ENCODE measurements at places on chromosomes 7 and 10. TPM values are rescaled to one million over a fixed set of nuclear protein-coding genes. Genes with fewer than 3 reads are reported as not detected.

- H3K4me1 ChIP-seq: peaks cover 3% of the 10 kb centered on the region
- H3K4me3 ChIP-seq: no peak overlapping the region
- no peaks in the 10 kb centered on the region for H3K36me3 ChIP-seq
- H3K27ac ChIP-seq: no peak overlapping the region
These were observed 59.0 kb downstream of the ZMYND11 start for GRCh38 chr10:194281-194680.

DNA sequence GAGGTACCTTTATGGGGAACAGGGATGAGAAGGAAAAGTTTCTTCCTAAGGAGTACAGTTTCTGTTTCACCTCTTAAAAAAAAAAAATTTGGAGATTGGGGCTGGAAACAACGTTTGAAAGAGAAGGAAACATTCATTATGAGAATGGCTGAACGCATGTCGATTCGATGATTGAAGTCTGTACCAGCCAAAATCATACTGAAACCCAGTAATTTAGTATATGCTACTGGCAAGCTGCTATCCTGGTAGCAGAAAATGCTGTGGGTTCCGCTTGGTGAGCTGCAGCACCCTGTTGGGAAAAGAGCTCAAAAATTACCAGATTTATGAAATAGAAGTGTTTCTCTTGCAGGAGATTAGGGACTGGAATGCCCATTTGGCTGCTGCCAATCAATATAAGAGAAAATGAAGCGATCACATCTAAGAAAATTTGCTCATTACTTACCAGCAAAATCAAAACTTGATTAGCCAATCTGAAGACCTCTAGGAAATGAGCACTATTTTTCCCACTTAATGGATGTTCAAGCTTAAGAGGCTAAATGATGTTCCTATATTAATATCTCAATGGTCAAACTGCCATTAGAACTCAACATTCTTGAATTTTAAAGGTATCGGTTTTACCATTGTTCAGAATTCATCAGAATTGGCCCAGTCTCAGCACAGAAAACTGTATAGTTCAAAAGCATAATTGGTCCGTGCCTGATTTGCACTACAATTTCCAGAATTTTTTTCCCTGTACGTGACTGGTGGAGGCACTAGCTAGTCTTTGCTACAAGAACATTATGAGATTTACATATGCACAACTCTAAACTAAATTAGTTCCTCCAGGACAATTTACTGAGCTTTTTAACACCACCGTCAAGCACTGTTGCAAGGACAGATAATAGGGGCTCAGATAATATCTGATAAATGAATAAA, 1.2 kb upstream of the ITGB1 start:
- peaks cover 29% of the 10 kb centered on the region for H3K4me1 ChIP-seq
- DNase-seq: no peak
- H3K4me3 ChIP-seq: peak overlapping the region; percentile 81

The COL17A1 gene
- total RNA-seq: 7.5 TPM

The FEZF1 gene
- not detected for total RNA-seq

The VIPR2 gene
- total RNA-seq: 2.8 TPM

- H3K4me3 ChIP-seq: no peak overlapping the region
- DNase-seq: no peak
- no peak overlapping the region for H3K27ac ChIP-seq
- H3K36me3 ChIP-seq: no peaks in the 10 kb centered on the region
These were observed 137.1 kb downstream of the SLC25A13 start for GRCh38 chr7:96184783-96185182.

GRCh38 chr7:1961701-1962276, 271.0 kb downstream of the MAD1L1 start:
- H3K36me3 ChIP-seq: no peaks in the 10 kb centered on the region
- no peaks in the 10 kb centered on the region for H3K4me1 ChIP-seq
- H3K4me3 ChIP-seq: no peak overlapping the region
- no peaks in the 10 kb centered on the region for H3K27me3 ChIP-seq

DNA sequence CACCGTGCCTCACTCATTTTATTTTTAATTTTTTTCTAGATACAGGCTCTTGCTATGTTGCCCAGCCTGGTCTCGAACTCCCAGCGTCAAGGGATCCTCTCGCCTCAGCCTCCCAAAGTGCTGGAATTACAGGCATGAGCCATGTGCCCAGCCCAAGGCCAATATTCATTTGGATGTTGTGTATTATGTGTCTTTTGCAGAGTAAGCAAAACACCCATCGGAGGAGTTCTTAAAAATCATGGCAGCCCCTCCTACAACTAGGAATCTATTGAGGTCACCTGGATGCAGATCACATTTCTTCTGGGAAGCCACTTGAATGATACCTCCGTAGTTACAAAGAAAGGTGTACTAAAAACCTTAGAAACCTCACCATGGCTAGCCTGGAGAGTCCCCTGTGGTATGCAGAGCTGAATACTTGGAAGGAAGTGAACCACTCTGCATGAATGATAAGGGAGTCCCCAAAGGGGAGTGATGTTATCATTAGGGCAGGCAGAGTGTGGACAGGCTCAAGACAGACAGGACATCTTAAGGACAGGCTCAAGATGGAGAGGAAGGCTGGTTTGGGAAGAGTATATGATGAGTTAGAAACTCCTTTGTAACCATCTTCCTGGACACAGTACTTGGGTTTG, 185.7 kb downstream of the TAX1BP1 start:
- H3K36me3 ChIP-seq: no peaks in the 10 kb centered on the region
- no peak overlapping the region for H3K4me3 ChIP-seq
- H3K27me3 ChIP-seq: no peaks in the 10 kb centered on the region
- DNase-seq: no peak
- peaks cover 3% of the 10 kb centered on the region for H3K4me1 ChIP-seq

DNA sequence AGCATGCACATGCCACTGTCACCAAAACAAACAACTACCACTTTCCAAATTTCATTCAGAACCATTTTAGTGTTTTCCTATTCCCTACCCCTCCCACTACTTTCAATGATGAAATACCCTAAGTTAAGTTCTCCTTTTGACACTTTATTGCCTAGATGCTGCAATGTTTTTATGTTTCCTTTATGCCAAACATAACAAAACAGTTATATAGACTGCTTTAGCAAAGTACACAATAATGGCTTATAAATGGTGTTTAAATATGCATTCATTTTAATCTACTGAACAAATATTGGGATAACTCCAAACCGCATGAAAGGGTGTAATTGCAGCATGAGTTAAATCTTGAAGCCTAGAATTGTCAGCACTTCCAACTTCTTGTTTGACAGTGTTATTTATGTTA, 69.2 kb downstream of the PHYHIPL start:
- H3K4me1 ChIP-seq: no peaks in the 10 kb centered on the region
- no peak overlapping the region for H3K27ac ChIP-seq
- H3K27me3 ChIP-seq: no peaks in the 10 kb centered on the region
- DNase-seq: no peak
- H3K4me3 ChIP-seq: no peak overlapping the region
- no peaks in the 10 kb centered on the region for H3K36me3 ChIP-seq

GRCh38 chr10:34405611-34406462, 409.3 kb downstream of the PARD3 start:
- DNase-seq: no peak
- H3K4me1 ChIP-seq: no peaks in the 10 kb centered on the region
- H3K4me3 ChIP-seq: no peak overlapping the region
- no peak overlapping the region for H3K27ac ChIP-seq

All from hepatocyte (in vitro differentiated cells).